ENCODE measurements at places on chromosomes 13 and 19.

GRCh38 chr13:39318161-39318560, 279.9 kb downstream of the NHLRC3 start:
- DNase-seq, result peak; percentile 63

GRCh38 chr19:10871711-10872545, 575 bp downstream of the CARM1 start:
- peak; percentile 71 for DNase-seq

DNA sequence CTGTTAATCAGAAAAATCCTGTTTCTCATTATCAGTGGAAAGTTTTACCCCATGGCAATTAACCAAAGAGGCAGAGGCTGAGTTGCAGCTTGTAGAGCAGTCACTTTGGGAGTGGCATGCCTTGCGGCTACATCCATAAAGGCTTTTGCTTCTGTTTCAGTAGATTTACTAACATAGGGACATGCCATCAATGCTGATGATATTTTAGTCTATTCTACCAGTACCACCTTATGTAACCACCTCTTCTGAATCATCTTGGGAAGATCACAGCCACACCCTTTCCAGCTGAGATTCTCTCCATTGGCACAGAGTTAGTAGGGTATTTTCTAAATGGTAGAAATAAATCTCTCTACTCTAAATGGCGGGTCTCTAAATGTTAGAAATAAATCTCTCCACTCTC, 37.5 kb downstream of the POSTN start:
- peak; percentile 59 for DNase-seq

DNA sequence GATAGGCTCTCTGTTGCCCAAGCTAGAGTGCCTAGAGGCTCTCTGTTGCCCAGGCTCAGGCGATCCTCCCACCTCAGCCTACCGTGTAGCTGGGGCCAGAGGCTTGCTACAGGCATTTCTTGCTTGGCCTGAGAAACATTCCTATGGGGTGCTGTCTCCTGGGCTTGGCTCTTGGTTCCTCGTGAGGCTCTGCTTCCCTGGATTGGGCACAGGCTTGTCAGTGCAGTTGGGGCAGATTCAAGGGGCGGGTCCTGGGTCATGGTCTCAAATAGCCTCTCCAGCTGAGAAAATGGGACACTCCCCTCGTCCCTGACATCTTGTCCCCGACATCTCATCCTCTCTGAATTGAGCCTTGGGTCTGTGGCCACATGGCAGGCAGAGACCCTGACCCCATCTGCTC, 4.9 kb downstream of the TSSK6 start:
- no peak for DNase-seq

DNA sequence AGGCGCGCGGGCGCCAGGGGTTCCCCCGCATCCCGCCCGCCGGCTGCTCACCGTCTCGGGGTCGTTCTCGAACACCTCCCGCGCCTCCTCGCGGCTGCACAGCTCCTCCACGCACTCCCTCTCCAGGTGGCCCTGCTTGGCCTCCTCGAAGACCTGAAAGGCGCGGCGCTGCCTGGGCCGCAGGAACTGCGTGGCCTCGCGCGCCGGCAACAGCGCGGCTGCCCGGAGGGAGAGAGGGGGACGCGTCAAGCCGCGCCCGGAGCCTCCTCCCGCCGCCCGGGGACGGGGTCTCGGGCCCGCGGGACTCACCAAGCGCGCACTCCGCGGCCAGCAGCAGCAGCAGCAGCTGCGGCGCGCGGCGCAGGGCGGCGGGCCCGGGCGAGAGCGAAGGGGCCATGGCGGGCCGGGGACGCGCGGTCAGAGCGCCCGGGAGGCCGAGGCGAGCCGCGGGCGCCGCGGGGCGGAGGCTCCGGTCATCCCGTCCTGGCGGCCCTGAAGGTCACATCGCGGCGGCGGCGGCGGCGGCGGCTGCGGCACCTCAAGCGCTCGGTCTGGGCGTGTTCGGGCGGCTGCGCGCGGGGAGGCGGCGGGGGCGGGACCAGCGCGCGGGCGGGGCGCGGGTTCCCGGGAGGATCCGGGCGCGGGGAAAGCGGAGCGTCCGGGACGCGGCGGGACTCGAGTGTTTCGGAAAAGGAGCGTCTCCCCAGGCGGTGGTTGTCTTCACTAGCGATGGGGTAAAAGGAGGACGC, at the start of gene GAS6:
Gene GAS6 (minus strand): TSS at position 553 of the 749 bp plus-strand sequence. CDS start 156 bp downstream, at position 397.
- peak; percentile 57 for DNase-seq

DNA sequence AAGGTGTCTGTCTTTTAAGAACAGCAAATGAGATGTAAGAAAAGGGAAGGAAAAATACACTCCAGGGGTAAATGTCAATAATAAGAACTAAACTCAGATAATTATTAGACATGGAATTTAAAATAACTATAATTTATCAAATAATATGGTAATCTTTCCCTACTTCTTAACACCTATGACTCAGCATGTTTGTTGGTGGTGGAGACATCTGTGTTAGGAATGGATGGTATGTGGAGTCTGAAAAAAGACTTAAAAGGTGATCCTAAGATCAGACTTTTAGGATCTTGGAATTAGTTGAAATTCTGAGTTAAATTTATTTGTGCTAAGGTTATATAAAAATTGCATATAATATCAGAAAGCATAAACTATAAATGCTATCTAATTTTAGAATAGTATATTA, 915.1 kb downstream of the SLITRK5 start:
- no peak for DNase-seq

DNA sequence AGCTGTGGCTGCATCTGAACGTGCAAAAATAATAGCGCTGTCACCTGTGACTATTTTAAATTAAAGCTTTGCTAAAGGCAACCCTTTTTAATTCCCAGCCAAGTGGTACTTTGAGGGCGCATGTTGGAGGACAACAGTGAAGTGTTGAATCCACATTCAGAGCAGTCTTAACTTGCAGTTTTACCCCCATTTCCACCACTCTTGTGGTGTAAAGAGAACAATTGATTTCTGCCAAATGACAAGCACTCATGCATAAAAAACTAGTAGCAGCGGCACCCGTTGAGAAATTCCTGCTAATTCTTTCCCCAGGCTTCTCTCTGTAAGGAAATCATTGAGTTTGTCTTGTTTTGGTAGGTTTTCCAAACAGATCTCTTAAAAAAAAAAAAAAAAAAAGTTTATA, 1033.3 kb downstream of the EFNB2 start:
- no peak for DNase-seq

DNA sequence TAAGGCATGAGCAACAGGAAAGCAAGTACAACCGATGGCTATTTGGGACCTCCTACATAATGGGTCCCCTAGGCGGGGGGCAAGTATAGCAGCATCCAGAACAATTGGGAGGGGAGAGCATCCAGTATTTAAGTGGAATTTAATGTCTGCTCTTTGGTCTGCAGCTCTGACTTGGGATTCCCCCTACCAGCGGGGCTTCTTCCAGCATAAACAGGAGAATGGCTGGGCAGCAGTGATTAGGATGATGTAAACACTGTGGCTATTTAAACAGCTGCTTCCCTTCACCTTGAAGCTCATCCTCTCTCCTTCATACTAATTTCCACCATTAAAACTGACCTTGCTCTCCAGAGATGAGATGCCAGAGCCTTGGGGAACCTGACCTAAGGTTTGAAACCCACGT, 73.9 kb upstream of the OXGR1 start:
- DNase-seq, result peak; percentile 40

GRCh38 chr13:106916329-106916976, 348.5 kb upstream of the ARGLU1 start:
- no peak for DNase-seq

- DNase-seq, result no peak
Observed at GRCh38 chr13:67071918-67072598, 158.1 kb downstream of the PCDH9 start.

GRCh38 chr13:40776232-40776631, 5.2 kb upstream of the MRPS31 start:
- no peak for DNase-seq

DNA sequence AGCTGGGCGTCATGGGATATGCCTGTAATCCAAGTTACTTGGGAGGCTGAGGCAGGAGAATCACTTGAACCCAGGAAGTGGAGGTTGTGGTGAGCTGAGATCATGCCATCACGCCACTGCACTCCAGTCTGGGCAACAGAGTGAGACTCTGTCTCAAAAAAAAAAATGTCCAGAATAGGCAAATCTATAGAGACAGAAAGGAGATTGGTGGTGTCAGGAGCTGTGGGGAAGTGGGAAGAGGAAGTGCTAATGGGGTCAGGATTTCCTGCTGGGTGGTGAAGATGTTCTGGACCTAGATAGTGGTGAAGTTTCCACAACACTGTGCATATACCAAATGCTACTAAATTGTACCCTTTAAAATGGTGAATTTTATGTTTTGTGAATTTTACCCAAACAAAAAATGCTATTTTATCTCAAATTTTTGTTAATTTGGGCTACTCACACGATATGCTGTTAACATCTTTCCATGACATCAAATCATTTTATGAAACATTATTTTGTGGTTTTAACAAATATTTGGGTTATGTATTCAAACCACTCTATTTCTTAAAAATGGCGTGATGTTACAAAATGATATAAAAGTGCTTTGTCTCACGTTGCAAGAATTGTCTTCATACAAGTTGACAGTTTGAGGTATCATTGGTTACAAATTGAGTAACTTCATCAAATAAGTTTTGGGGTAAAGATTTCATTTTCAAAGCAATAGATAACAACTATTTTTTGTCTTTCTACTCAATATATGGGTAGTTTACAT, 7.4 kb upstream of the CYP4F3 start:
- DNase-seq, result peak; percentile 41

Measured in muscle of leg (tissue), 16 donors.